Effector memory CD8-positive, alpha-beta T cell (primary cell): ENCODE measurements at places on chromosomes 1 and 21.

GRCh38 chr1:147613506-147613905, 56.8 kb downstream of the ACP6 start:
- DNase-seq: no peak

DNA sequence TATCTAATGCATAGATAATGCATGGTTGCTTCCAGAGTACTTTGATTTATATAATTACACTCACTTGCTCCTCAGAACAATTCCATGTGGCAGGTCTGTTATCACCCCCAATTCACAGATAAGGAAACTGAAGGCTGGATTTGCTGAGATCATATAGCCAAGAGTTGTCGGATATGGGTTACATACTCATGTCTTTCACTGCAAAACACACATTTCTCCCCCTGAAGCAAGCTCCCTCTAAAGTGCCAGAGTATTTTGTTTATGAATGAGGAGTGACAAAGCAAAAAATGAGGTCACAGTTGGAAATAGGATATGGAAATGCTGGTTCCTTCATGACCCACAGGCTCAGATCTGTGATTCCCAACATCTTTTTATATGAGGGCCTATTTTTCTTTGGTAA, 134.2 kb downstream of the ROR1 start:
- no peak for DNase-seq

DNA sequence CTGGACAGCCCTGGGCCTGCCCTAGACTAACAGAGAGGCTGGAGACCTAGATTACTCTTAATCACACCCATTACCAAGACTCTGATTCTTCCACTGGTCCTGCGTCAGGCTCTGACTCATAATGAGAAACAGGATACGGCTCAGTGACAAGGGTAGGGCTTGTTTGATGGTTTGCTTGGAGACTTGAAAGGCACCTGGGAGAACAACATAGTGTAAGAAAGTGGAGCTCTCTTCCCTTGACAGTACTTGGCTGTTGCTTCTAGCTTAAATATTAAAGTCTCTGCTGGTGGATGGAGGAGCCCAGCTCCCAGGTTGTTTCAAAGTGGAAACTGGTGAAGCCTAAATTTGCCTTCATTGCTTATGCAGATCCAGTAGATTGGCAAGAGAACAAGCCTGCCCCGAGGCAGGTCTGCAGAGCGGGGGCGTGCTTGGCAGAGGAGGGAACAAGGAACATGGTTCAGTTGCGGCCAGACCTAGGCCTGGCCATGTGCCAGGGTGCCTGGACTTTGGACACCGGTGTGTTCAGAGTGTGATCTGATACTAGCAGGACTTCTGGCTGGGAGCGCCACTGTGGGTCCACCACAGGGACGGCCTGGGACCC, 480.6 kb downstream of the CAMTA1 start:
- DNase-seq: no peak

DNA sequence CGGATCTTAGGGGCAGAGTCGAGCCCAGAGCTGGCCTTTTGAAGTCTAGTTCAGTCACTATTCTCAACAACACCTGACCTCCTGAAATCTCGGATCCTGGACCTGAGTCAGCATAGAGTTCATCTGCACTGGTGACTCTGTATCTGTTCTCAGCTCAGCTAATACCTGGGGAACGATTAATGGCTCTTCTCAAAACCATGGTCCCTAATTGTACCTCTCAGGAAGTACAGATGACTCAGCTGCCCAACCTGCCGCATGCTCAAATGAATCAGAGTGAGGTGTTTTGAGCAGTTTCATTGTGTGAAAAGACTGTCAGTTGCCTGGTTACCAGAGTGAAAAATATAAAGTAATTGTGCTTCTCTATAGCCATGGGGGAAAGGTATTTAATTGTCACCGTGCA, 89.2 kb downstream of the SLC35F3 start:
- no peak for DNase-seq

DNA sequence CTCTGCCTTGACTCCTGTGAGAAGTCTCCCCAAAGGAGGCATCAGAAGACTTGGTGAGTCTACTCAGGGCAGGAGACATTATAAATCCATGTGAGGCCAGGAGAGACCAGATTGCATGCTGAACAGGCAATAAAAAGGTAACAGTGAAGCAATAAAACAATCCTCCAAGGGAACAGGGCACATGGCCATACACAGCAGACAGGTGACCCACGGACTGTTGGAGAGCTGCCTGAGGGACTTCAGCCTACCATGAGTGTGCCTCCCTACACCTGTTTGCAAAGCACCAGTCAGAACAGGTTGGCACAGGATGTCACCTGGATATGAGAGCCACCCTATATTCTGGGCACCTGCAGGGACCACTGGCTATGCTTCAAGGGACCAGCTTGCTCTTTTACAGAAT, 67.6 kb downstream of the MAB21L3 start:
- DNase-seq: no peak

- no peak for DNase-seq
Observed at GRCh38 chr1:117570988-117571409, 34.8 kb upstream of the TENT5C start.

DNA sequence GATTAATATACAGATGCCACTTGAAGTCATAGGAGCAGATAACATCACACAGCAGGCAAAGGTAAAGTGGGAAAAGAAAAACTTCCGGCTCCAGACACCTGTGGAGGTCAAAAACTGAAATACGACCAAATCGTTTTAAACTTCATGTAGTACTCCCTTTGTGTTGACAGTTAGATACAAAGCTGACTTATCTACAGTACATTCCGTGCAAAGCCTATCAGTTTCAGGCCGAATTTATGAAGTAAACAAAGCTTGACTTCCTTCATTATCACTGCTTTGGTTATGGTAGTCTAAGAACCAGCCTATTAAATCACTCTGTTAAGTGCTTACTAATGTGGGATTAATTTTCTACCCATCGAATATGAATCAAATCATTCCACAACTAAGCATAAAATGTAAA, 156.3 kb downstream of the SMYD3 start:
- no peak for DNase-seq
